ENCODE measurements at places on chromosomes 6 and 20.

DNA sequence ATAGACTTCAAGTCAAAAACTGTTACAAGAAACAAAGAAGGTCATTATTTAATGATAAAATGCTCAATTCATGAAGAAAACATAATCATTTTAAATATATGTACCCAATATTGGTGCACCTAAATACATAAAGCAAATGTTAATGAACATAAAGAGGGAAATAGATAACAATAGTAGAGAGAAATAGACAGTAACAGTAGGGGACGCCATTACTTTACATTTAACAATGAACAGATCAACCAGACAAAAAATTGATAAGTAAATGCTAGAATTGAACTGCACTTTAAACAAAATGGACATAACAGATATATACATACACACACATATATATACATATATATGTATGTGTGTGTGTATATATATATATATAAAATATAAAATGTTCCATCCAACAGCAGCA, 37.4 kb downstream of the IL22RA2 start:
- DNase-seq, result no peak

GRCh38 chr6:18501663-18502013, 114.5 kb downstream of the RNF144B start:
- no peak for DNase-seq

GRCh38 chr6:88585276-88585692, 378.1 kb downstream of the RNGTT start:
- no peak for DNase-seq

DNA sequence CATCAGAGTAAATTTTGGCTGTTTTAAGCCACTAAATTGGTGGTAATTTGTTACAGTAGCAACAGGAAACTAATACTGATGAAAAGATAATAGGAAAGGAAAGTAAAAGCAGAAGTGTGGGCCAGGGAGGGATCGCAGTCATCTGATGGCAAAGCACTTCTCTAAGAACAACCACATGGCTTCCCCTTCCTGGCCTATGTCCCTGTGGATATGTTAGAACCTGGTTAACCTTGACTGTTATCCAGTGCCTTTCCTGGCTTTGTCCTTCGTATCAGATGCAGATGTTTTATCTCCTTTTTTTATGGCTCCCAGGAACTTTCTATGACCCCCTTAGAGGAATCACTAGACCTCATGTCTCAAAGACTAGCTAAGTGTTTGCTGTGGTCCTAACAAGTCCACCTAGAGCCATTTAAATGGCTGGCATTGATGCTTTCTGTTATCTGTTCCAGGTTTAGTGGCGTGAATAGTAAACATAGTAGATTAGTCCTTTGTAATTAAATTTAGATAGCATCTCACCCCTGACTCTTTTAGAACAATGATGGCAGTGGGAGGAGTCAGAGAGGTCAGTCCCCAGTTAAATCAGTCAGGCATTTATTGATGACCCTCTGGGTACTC, 79.2 kb upstream of the PHACTR2 start:
- no peak for DNase-seq

DNA sequence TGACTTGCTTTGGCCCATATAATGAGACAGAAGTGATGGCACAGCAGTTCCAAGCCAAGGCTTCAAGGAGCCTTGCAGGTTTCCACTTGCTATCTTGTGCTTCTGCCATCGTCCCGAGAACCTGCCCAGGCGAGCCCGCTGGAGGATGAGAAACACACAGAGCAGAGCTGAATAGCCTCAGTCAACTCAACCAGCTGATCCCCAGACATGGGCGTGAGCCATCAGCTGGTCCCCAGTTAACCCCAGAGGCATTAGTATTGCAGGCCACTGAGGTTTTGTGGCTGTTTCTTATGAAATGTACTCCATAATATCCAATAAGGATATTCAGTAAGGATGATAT, 81.7 kb upstream of the SHLD1 start:
- no peak for DNase-seq
